ENCODE measurements at places on chromosomes 13 and 19. TPM values are rescaled to one million over a fixed set of nuclear protein-coding genes. Genes with fewer than 3 reads are reported as not detected.

ZNF253 gene
- not detected for total RNA-seq

TNFSF13B gene
- not detected for total RNA-seq

POSTN gene
- total RNA-seq: 0.07 TPM

ZNF350 gene
- 5.2 TPM for total RNA-seq

KLK7 gene
- not detected for total RNA-seq

WDR18 gene
- total RNA-seq: 71.6 TPM

PSG11 gene
- total RNA-seq: not detected

SLC6A16 gene
- total RNA-seq: 1.2 TPM

ZNF561 gene
- total RNA-seq: 10.8 TPM

TUBA3C gene
- total RNA-seq: not detected

RAB3A gene
- total RNA-seq: 0.94 TPM

CACNG6 gene
- total RNA-seq: 12.6 TPM

CGB8 gene
- total RNA-seq: 5.3 TPM

ZNF575 gene
- 1.5 TPM for total RNA-seq

KISS1R gene
- total RNA-seq: 0.43 TPM

TPTE2 gene
- total RNA-seq: not detected

GTF3A gene
- total RNA-seq: 98.4 TPM

CNMD gene
- not detected for total RNA-seq
